ENCODE measurements at places on chromosomes 5 and 9. TPM values are rescaled to one million over a fixed set of nuclear protein-coding genes. Genes with fewer than 3 reads are reported as not detected.

DNA sequence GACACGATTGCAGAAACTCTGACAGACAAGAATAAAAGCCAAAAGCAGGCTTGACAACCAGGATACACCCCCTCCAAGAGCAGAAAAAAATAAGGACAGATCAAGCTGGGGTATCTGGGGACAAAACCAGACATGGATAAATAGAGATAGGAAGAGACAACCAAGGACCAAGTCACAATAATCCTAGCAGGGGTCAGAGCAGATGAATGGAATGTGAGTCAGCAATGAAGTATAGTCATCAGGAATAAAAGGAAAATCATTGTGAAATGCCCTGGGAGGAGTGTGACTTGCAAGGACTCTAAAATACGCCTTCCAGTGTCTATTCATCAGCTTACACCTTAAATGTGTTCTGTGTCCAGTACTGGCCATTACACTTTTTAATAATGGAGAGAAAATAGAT, 206.8 kb downstream of the CAAP1 start:
- DNase-seq, result peak; percentile 0

GRCh38 chr5:3601911-3602782, 6.5 kb downstream of the IRX1 start:
- DNase-seq, result no peak

GRCh38 chr9:6216002-6216401, 395 bp downstream of the IL33 start:
- no peak for DNase-seq

GRCh38 chr5:91464886-91465646, 81.9 kb upstream of the ARRDC3 start:
- no peak for DNase-seq

CTXN3 gene
- not detected for polyA plus RNA-seq

DNA sequence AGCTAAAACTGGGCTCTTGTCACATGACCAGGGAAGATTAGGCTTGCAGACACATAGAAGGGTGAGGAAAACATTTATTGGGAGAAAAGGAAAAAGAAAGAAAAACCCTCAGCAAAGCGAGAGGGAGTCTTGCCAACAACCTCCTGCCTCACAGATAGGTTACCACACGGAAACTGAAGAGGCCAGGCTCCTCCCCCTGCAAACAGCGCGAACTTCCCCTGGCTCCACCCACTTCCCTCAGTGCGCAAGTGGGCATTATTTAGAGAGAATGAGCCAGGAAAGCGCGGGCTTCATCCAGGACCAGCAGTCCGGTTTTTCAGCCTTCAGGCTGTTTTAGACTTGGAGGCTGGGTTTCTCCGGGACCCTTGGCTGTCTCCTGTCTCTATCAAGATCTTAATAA, 70.3 kb downstream of the STK32A start:
- DNase-seq, result no peak

GRCh38 chr5:117559005-117559844, 984.6 kb upstream of the SEMA6A start:
- DNase-seq, result no peak

GRCh38 chr5:92662741-92663140, 918.3 kb downstream of the NR2F1-AS1 start:
- DNase-seq, result no peak
